ENCODE measurements at places on chromosomes 1 and 21.

- no peak overlapping the region for H3K4me3 ChIP-seq
- peaks cover 27% of the 10 kb centered on the region for H3K4me1 ChIP-seq
- H3K27me3 ChIP-seq, result no peaks in the 10 kb centered on the region
- DNase-seq, result no peak
- no peaks in the 10 kb centered on the region for H3K36me3 ChIP-seq
Measured at GRCh38 chr1:31980835-31981455, 32.7 kb upstream of the KHDRBS1 start.

GRCh38 chr21:38639571-38640354 lies 141.5 kb upstream of the ERG start:
- no peak overlapping the region for H3K4me3 ChIP-seq
- DNase-seq, result no peak
- no peak overlapping the region for H3K27ac ChIP-seq
- H3K27me3 ChIP-seq, result no peaks in the 10 kb centered on the region
- peaks cover 1% of the 10 kb centered on the region for H3K4me1 ChIP-seq
- no peaks in the 10 kb centered on the region for H3K36me3 ChIP-seq

- no peaks in the 10 kb centered on the region for H3K4me1 ChIP-seq
- H3K27me3 ChIP-seq, result no peaks in the 10 kb centered on the region
- no peak overlapping the region for H3K4me3 ChIP-seq
- no peaks in the 10 kb centered on the region for H3K36me3 ChIP-seq
Measured at GRCh38 chr1:35369922-35370671, 101.6 kb downstream of the ZMYM4 start.

DNA sequence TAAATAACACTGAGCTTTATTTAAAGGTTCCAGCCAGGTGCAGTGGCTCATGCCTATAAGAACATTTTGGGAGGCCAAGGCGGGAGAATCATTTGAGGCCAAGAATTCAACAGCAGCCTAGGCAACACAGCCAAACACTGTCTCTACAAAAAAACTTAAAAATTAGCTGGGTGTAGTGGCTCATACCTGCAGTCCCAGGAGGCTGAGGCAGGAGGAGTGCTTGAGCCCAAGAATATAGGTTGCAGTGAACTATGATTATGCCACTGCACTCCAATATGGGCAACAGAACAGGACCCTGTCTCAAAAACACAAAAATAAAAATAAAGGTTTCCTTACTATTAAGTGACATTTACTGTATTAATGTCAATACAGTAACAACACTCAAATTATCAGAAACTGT lies 2.1 kb downstream of the TAF12 start:
- no peaks in the 10 kb centered on the region for H3K27me3 ChIP-seq
- no peaks in the 10 kb centered on the region for H3K36me3 ChIP-seq
- no peak overlapping the region for H3K27ac ChIP-seq
- peaks cover 19% of the 10 kb centered on the region for H3K4me1 ChIP-seq
- H3K4me3 ChIP-seq, result no peak overlapping the region

- H3K4me1 ChIP-seq, result no peaks in the 10 kb centered on the region
- no peak overlapping the region for H3K4me3 ChIP-seq
- DNase-seq, result no peak
- no peak overlapping the region for H3K27ac ChIP-seq
- H3K27me3 ChIP-seq, result no peaks in the 10 kb centered on the region
Measured at GRCh38 chr1:107175102-107175909, 34.5 kb downstream of the NTNG1 start.

DNA sequence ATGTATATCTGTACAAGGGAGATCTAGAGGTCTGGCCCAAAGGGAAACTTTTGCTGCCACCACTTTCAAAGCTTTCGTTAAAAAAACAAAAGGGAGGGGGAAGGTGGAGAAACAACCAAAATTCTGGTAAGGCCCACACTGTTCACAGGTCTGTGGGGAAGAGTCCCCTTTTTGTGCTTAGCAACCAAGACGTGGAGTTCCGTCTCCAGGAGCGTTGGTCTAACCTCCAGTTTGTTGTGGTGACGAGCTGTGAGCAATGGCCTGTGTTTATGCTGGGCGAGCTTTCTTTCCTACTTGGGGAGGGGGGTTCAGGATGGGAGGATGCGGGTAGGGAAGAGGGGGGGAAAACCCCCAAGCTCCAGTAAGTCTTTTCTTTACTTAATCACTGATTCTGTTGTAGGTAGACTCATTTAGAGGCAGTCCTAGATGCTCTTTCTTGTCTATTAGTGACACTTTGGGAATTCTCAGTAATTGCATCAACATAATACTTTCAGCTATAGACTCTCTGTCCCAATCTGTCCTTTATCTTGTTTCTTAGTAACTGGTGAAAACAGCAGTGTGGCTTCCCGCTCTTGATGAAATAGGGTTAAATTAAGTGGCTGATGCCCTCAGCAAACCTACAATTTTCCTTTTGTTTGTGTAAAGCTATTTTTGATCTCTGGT lies 1.5 kb downstream of the HIPK1 start:
- H3K27me3 ChIP-seq, result no peaks in the 10 kb centered on the region
- peaks cover 21% of the 10 kb centered on the region for H3K4me1 ChIP-seq
- no peak for DNase-seq
- peak overlapping the region; percentile 91 for H3K4me3 ChIP-seq
- no peaks in the 10 kb centered on the region for H3K36me3 ChIP-seq

- H3K36me3 ChIP-seq, result no peaks in the 10 kb centered on the region
- H3K27me3 ChIP-seq, result no peaks in the 10 kb centered on the region
- H3K4me3 ChIP-seq, result no peak overlapping the region
- no peak for DNase-seq
- H3K27ac ChIP-seq, result no peak overlapping the region
Measured at GRCh38 chr1:48692235-48692634, 84.5 kb downstream of the BEND5 start.

DNA sequence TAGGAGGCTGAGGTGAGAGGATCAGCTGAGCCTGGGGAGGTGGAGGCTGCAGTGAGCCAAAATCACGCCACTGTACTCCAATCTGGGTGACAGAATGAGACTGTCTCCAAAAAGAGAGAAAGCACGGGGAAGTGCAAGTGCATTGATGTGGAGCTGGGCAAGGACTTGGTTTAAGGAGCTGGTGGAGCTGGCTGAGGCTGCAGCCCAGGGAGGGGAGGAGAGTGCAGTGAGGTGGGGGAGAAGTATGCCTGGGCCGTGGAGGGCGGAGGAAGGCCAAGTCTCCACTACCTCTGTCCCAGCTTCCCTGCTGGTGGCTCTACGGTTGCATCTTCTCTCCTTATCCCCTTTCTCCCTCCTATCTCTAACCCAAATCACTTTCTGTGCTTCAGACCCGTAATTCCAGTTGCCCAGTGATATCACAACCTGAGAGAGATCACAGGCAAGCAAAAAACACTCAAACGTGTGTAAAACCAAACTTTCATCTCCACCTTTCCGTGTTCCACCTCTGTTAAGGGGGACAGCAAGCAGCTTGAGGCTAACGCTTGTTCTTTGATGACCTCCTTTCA lies 11.1 kb downstream of the TOR3A start:
- no peaks in the 10 kb centered on the region for H3K27me3 ChIP-seq
- H3K27ac ChIP-seq, result no peak overlapping the region
- H3K36me3 ChIP-seq, result peaks cover 60% of the 10 kb centered on the region
- no peaks in the 10 kb centered on the region for H3K4me1 ChIP-seq
- H3K4me3 ChIP-seq, result no peak overlapping the region

GRCh38 chr21:21806711-21807597 lies 808.7 kb downstream of the NCAM2 start:
- no peaks in the 10 kb centered on the region for H3K36me3 ChIP-seq
- no peaks in the 10 kb centered on the region for H3K27me3 ChIP-seq
- H3K27ac ChIP-seq, result no peak overlapping the region
- H3K4me1 ChIP-seq, result no peaks in the 10 kb centered on the region
- no peak for DNase-seq

- H3K27me3 ChIP-seq, result no peaks in the 10 kb centered on the region
- H3K27ac ChIP-seq, result no peak overlapping the region
- no peak for DNase-seq
- H3K4me1 ChIP-seq, result no peaks in the 10 kb centered on the region
- no peaks in the 10 kb centered on the region for H3K36me3 ChIP-seq
Measured at GRCh38 chr1:91346824-91347223, 57.8 kb downstream of the HFM1 start.

DNA sequence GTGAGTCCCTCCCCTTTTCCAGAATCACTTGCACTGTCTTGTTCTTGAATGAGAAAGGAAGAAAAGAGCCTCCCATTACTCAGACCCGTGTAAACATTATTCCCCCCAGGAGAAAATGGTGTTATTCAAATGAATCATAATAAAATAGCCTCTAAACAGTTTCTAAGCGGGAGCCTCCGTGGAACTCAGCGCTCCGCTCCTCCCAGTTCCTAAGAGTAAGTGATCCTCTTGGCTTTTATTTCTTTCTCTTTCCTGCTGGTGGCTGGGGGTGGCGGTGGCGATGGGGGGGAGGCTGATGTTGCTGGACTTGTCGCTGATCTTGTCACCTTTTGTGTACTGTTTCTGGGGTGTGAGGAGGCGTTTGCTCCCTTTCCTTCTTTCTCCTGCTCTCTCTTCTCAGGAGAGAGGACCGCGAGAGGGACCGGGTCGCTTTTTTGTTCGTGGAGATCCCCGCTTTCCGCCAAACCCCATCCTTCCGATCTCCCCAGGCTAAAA lies 781 bp downstream of the PROX1 start:
- no peaks in the 10 kb centered on the region for H3K36me3 ChIP-seq
- peaks cover 15% of the 10 kb centered on the region for H3K4me1 ChIP-seq
- peaks cover 49% of the 10 kb centered on the region for H3K27me3 ChIP-seq
- H3K27ac ChIP-seq, result no peak overlapping the region
- DNase-seq, result no peak
- H3K4me3 ChIP-seq, result peak overlapping the region; percentile 84

DNA sequence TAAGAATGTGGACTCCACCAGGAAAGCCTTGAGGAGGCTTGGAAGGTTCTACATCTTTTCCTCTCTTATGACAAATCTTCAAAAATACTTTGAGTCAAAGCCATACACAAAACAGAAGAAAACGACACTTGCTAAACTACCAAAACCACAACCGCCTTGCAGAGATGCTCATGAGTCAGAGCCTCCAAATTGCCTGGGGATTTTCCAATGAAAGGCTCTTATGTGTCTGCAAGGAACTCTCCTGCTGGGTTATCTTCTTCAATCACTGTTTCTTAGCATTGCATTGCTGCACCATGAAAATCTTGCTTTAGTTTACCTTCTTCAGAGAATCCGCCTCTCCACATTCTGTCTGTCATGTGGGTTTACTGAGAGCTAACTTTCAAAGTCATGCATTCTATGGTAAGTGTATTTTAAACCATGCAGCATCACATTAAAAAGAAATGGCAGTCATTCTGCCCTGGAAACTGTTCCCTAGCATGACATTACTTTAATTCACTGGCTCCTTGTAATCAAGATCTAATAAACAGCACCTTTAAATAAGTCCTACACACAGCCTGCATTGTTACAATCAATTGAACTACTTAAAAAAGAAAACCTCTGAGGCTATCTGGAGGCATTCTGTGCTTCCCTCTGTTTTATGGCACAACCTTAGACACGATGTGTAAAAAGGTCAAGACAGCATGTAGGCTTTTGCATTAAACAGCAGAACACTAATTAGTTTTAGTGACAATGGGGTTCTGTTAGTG lies 210.0 kb upstream of the FOXD3 start:
- no peak for DNase-seq
- H3K27me3 ChIP-seq, result peaks cover 2% of the 10 kb centered on the region
- H3K4me3 ChIP-seq, result no peak overlapping the region
- no peaks in the 10 kb centered on the region for H3K4me1 ChIP-seq

DNA sequence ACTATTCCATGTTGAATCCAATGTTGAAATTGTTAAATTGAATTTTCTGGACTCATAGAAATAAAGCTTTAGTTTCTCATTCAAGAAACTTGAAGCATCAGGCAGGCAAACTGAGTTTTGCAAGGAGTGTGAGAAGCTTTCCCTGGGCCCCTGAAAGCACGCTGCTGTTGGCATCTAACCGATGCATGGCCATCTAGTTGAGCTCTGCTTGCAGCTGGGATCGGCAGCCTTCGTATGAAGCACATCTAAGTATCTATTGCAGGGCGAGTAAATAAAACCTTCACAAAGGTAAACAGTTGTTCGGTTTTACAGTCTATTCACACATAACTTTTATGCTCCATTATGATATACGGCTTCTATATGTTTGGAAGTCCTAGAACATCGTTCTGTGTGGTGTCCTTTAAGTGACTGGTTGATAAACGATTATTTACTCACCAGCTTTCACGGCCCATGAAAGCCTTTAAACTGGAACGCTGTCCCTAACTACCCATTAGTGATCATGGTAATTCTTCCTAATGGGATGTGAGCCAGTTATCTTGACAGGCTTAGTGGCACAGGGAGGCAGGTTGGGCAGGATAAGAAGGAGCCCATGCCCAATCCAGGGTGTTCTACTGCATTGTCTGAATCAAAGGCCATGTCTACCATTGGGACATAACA lies 71.7 kb downstream of the SEC16B start:
- peaks cover 5% of the 10 kb centered on the region for H3K4me1 ChIP-seq
- no peak for DNase-seq
- no peaks in the 10 kb centered on the region for H3K36me3 ChIP-seq
- no peak overlapping the region for H3K27ac ChIP-seq

DNA sequence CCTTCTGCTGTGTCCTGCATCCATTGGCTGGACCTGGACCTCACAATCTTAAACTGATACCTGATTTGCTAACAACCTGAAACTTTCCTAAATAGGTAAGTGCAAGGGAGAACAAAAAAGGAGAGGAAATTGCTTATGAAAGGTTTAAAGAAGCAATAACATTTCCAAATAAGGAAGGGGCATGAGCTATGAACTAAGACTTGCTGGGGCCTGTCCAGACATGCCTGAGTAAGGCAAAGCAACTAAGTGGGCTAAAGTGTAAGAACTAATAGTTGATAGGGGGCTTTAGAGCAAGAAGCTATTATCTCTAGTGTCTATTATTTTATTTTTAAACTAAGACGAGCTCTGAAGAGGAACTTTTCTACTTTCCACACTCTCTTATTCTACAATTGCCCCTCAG lies 11.6 kb downstream of the JMJD4 start:
- H3K27me3 ChIP-seq, result no peaks in the 10 kb centered on the region
- no peak for DNase-seq
- peaks cover 5% of the 10 kb centered on the region for H3K4me1 ChIP-seq
- no peaks in the 10 kb centered on the region for H3K36me3 ChIP-seq

DNA sequence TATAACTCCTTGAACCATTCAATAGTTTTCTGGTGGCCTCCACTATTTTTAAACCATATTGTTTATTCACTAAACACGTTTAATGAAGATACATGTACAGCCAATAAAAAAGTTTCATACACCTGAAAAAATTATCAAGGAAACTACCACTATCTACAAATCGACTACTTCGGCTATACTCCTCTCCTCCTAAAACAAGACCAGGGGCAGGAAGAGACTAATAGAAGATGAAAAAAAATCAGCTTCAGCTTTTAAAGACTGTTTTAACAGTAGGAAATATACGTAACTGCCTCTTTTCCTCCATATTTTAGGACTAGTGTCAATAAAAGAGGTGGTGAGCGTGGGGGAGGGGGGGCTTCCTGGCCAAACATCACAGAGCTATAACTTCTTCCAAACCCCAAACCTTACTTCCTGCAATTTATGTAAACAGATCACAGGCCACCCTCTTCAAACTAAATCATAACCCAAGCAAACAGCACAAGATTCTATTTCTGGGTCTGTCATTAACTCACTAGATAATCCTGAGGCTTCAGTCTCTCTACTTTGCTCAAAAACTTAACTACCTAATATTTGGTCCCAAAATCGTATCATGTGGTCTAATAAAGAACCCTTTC lies 15.1 kb downstream of the FOXJ3 start:
- no peak overlapping the region for H3K27ac ChIP-seq
- no peak overlapping the region for H3K4me3 ChIP-seq
- DNase-seq, result no peak
- H3K4me1 ChIP-seq, result peaks cover 13% of the 10 kb centered on the region
- H3K27me3 ChIP-seq, result no peaks in the 10 kb centered on the region
